Stimulated activated CD8-positive, alpha-beta memory T cell treated with anti-CD3 and anti-CD28 coated beads, Interleukin-12 subunit alpha, Interleukin-12 subunit beta, amount 100 ng/mL, for 1 hour (primary cell): ENCODE measurements at places on chromosomes 2 and 18.

- DNase-seq, result no peak
These were observed 8.9 kb downstream of the GPR17 start for GRCh38 chr2:127654838-127655175.

- no peak for DNase-seq
These were observed 38.2 kb upstream of the CHRNA1 start for GRCh38 chr2:174802459-174802858.

DNA sequence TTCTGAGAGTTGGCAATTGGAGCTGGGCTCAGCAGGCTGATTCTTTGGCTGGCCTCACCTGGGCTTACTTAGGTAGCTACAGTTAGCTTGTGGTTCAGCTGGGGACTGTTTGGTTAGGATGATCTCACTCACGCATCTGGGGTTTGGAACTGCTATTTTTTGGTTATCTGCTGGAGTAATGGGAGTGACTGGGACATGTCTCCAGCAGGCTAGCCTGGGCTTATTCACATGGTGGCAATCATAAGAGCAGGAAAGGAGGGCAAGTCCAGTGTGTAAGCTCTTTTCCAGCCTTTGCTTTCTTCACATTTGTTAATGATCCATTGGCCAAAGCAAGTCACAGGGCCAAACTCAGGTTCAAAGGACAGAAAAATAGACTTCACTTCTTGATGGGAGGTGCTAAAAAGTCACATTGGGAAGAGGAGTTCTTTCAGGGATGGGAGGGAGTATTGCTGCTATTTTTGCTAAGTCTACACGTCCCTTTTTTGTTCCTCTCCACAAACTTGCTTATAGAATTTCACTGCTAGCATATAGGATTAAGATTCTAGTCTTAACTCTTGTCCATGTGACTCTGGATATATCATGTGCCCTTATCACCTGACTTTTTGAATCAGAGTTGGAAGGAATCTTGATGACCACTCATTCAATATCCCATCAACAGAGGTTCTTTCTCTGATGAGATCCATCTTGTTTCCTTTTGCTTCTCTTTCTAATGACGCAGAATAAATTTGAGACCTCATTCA, 174.0 kb downstream of the ZFP36L2 start:
- no peak for DNase-seq

- no peak for DNase-seq
These were observed 140.4 kb upstream of the MMADHC start for GRCh38 chr2:149727927-149728326.

DNA sequence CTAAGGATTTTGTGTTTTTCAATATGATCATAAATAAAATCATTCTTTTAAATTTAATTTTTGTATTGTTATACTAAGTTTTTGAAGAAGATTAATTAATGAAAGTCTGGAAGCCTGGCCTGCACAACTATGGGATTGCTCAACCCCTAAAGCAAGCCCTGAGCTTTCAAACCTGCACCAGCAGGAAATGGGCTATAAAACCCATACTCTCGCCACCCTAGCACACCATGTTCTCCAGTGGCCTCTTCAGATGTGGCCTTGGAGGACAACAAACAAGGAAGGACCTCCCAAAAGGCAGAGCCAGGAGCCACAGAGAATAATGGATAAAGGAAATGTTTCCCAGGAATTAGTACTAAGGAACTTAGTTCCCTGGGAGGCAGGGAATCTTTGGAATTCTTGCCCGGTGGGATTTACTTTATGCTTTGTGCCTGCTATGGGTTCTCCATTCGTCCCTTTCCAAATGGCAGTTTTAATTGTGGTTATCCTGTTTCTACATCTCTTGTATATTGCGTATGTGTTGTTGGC, 212.5 kb downstream of the ZFP36L2 start:
- no peak for DNase-seq

- DNase-seq, result no peak
These were observed 180.2 kb upstream of the ALKAL2 start for GRCh38 chr2:467892-468647.

GRCh38 chr2:79159030-79159429, 523 bp downstream of the REG3A start:
- no peak for DNase-seq

- DNase-seq, result no peak
These were observed 270.3 kb downstream of the ATAD2B start for GRCh38 chr2:23656597-23656973.

- DNase-seq, result no peak
These were observed 21.8 kb downstream of the ZAP70 start for GRCh38 chr2:97735161-97735561.

- DNase-seq, result no peak
These were observed 271.8 kb downstream of the ZNF521 start for GRCh38 chr18:25080211-25080610.

DNA sequence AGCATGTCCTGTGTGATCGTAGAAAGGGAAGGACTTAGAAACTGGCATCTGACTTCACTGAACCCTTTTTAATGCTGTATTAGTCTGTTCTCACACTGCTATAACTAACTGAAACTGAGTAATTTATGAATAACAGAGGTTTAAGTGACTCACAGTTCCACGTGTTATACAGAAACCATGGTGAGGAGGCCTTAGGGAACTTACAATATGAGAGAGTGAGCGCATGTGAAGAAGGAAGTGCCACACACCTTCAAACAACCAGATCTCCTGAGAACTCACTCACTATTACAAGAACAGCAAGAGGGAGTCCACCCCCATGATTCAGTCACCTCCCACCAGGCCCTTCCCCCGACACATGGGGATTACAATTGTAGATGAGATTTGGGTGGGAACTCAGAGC, 811.3 kb downstream of the CPS1 start:
- DNase-seq, result no peak

DNA sequence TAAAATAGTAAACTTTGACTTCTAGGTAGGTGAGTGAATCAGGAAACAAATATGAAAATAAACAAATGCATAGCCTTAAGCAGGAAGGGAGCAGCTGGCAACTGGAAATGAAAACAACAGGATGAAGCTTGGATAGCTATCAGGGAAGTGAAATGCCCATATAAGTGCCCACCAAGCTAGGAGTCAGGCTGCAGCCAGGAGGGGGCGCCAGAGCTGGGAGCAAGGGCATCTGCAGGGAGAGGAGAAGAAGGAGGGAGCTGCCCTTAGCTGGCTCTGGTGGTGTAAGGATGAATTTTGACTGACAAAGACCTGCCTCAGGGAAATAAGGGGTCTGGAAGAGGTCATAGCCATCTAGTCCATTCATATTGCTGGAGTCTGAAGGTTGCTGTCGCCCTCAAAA, 298.3 kb downstream of the TDRD15 start:
- DNase-seq, result no peak

GRCh38 chr2:215352602-215353001, 40.7 kb downstream of the ATIC start:
- no peak for DNase-seq

GRCh38 chr2:118255771-118256372, 167.6 kb downstream of the INSIG2 start:
- DNase-seq, result no peak
